CD4-positive, alpha-beta T cell treated with Interleukin-17A for 1 hour (primary cell): ENCODE measurements at places on chromosomes 6 and 20.

- DNase-seq: no peak
These were observed 2.7 kb downstream of the TOX2 start for GRCh38 chr20:43917380-43917779.

- no peak for DNase-seq
These were observed 43.1 kb downstream of the JPH2 start for GRCh38 chr20:44143936-44144335.

DNA sequence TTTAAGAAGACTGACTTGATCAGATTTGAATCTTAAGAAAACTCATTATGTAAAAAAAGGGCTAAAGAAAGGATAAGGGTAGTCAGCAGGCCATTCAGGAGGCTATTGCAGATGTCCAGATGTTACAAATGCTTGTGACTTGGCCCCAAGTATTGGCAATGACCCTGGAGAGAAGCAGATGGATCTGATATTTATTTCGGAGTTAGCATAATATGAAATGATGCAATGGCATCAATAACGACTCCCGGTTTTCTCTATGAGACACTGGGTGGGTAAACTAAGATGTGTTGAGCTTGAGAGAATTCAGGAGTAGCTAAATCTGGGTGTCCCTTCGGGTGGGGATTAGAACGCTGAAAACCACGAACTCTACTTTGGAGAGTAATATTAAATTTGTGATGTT is 149.7 kb downstream of the LAMA2 start:
- DNase-seq: no peak

GRCh38 chr6:131059486-131059885 is 3.6 kb downstream of the EPB41L2 start:
- no peak for DNase-seq

- no peak for DNase-seq
These were observed 31.4 kb downstream of the SCP2D1 start for GRCh38 chr20:18845017-18845416.

DNA sequence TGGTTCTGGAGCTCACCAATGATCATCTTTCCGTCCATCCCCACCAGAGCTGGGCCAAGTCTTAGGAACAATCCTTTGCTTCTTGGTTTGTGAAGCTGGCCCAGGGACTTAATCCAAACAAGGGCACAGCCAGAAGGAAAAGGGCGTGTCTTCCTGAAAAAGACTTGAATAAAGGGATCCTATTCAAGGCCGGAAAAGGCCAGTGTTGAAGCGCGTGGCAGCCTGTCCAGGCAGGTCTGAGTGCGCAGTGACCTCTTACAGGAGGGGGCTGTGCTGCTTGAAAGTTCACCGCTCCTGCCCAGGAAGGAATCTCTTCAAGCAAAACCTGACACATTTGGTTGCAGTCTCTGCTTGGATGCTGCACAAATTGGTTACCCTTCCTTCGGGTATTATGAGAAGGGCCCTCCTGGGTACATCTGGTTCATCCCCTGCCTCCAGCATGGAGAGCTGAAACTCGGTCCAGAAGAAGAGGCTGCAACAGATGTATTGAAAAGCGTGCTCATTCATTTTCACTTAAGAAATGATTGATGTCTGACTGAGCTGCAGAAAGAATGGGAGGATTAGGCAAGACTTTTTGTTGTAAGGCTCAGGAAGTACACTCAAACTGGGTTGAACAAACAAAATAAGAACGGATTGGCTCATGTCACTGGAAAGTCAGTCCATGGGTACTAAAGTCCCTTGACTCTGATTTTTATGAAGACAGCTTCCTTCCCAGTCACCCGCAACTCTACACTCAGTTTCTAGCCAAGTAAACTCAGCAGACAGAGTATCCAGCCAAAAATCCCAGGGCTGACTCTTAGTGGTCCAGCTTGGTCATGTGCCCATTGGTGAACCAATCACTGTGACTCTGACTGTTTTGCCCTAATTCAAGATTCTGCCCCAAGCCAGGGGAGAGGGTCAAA is 136.3 kb downstream of the TFAP2C start:
- DNase-seq: no peak

DNA sequence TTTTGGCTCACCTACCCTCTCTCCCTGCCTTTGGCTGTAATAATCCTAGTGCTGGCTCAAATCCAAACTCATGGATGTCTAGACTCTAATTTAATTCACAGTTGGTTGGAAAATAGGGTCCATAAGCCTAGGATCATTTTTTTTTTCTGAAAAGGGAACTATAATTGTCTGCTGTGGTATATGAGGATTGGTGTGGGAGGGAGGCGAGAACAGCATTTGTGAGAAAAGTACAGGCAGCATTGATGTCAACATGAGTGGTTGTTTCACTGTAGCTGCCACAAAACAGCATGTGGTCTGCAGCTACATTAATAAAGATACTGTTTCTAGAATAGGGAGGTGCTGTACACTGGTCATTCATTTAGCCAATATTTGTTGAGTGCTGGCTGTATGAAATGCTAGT is 18.6 kb upstream of the POLR1H start:
- DNase-seq: no peak

GRCh38 chr6:12083763-12084162 is 71.7 kb downstream of the HIVEP1 start:
- no peak for DNase-seq

DNA sequence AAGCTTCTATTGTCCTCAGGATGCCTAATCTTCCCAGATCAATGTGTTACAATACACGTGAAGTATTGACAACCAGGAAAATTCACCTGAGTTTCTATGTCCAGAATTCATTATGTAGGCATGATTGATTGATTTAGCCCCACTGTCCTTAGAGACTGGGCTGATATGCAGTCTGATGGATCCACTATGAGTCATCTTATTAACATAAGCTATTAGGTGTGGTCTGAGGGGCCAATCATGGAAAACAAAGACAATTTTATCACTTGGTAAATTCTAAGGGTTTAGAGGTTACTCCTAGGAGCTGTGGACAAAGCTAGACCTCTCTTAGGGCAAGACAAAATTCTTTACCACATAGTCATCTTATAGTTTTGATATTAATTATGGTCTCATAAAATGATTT is 41.3 kb upstream of the SLC35B3 start:
- no peak for DNase-seq

DNA sequence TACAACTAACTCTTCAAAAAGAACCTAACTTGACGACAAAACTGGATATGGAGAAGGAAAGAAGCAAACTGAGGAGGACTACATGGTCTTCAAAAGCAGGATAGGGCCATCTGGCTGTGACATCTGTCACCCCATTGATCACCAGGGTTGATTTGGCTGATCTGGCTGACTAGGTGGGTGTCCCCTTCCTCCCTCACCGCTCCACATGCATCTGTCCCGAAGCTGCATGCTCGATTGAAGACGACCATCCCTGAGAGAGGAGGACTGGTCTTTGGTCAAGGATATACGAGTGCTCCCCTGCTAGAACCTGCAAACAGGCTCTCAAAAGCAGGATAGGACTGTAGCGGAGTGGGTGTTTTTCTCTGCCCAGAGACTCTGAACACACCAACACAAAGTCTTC is 21.7 kb downstream of the CPNE1 start:
- DNase-seq: no peak

DNA sequence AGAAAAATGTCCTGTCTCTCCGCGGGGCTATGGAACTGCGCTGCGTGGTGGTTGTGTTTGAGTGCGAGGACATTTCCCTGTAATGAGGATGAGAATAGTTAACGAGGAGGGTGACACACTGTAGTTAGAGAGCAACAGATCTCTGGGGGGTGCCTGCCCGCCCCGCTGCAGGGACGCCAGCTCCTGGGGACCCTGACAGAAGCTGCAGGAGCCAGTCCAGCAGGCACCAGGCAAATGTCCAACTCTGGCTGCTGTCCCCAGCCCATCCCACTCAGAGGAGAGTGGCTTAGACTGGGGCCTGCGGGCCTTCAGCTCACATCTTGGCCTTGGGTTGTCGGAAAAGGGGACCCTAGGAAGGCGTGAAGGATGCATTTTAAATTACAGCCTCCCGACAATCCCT is 92.9 kb upstream of the FOXP4 start:
- no peak for DNase-seq

- DNase-seq: no peak
These were observed 2.2 kb downstream of the DOP1A start for GRCh38 chr6:83069633-83070032.

DNA sequence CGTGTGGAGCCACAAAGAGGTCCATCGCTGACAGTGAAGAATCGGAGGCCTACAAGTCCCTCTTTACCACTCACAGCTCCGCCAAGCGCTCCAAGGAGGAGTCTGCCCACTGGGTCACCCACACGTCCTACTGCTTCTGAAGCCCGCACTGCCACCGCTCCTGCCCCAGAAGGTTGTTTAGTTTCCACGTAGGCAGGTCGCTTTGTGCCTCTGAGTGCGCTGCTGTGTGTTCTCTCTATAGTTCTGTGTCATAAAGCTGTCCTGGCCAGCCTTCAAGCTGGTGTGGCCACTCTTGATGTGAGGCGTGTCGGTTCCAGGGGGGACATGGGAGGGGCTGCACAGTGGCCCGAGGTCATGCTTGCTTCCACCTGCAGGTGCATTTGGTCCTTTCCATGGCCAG is 6.4 kb upstream of the FAM209A start:
- no peak for DNase-seq

DNA sequence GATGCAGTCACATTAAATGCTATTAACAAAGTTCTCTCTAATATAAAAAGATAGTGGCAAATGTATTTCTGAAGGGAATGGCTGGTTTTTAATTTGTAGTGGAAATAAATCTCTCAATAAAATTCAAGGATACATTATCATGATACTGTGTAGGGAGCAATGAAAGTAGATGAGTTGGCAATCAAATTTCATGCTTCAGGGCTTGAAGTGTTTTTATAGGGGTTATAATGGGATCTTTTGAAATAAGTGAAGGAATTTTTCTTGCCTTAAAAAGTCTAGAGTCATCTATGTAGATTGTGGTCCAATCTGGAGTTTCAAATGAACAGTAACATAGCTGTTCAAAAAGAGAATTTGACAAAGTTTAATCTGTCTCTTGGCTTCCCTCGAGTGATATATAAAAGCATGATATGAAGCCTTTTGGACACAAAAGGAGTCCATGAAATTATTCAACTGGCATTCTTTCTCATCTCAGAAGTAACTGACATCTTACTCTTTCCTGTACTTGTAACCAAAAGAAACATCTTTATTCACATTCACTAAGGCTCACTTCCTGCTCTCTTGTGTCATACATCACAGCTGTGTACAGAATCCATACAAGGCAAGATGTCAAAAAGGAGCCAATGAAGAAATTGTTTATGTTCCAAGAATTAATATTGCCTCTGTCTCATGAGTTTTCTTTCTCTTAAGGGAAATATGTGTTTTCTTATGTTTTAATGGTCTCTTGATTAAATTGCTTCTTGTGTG is 591.0 kb upstream of the GJE1 start:
- no peak for DNase-seq

DNA sequence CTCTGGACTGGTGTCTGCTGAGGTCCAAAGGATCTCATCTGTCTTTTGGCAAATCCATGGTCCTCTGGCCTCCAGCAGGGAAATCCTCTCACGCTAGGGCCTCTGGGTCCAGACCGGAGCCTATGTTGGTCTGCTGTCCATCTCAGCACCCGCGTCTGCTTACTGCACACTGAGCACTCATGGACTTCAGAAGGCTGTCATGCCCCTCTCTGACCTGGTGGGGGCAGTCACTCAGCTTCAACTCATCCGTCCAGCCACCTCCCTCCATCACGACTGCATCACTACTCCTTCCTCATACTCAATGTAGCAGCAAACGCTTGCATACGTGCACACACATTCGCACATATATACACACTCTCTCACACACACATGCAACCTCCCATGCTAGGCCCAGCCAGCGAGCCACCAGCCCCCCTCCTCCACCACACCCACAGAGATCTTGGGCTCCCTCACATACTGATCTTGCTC is 33.3 kb downstream of the GABRR2 start:
- peak; percentile 50 for DNase-seq

GRCh38 chr6:3518356-3519190 is 61.7 kb upstream of the SLC22A23 start:
- no peak for DNase-seq

GRCh38 chr6:30127238-30128093 is 8.5 kb upstream of the TRIM40 start:
- no peak for DNase-seq

DNA sequence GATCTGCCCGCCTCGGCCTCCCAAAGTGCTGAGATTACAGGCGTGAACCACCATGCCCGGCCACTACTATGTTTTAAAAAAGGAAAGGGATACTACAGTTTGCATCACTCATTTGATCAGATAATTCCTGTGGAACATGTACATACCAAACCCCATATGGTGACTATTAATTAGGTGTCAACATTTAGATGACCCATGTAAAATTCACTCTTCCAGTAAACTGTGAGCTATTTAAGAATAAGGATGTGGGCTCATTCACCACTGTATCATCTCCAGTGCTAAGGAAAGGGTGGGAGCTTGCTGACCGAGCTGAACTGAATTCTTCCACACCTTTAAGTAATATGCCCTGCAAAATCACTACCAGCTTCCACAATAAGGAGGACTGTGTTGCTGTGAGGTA is 127.5 kb downstream of the BTBD9 start:
- no peak for DNase-seq
